T-helper 9 cell (primary cell): ENCODE measurements at places on chromosomes 16 and 17.

- no peak for DNase-seq
Measured at GRCh38 chr16:79439901-79440300, 160.6 kb downstream of the MAF start.

GRCh38 chr17:49213399-49213798 is 2.9 kb downstream of the ABI3 start:
- no peak for DNase-seq

DNA sequence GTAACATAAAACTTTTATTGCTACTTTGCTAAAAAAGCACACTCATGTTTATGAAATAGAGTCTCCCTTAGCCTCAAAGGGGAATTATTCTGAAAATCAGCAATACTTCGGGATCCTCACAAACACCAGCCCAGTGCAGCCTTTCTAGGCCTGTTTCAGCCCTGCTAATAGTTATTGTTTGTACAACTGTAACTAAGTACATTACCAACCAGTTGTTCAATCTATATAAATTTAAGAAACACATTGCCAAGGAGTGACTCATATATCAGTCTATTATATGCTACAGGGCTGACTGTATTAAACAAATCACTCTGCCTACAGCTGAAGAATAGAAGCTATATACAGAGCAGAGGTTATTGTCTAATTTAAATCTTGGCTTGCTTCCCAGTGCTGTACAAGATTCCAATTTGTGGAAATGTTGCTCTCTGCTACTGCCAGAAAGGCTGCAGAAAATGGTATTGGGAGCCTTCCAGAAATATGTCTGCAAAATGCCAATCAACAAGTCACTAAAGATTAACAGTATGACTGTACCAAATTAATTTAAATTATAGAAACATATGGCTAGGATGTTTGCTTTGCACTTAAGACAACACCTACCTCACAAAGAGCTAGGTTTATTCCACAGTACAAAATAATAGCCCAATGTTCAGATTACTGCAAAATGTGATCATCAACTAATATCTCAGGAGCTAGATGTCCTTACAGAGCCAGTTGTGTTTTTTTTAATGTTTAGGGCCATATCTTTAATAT is 49.7 kb downstream of the TOX3 start:
- DNase-seq = no peak

DNA sequence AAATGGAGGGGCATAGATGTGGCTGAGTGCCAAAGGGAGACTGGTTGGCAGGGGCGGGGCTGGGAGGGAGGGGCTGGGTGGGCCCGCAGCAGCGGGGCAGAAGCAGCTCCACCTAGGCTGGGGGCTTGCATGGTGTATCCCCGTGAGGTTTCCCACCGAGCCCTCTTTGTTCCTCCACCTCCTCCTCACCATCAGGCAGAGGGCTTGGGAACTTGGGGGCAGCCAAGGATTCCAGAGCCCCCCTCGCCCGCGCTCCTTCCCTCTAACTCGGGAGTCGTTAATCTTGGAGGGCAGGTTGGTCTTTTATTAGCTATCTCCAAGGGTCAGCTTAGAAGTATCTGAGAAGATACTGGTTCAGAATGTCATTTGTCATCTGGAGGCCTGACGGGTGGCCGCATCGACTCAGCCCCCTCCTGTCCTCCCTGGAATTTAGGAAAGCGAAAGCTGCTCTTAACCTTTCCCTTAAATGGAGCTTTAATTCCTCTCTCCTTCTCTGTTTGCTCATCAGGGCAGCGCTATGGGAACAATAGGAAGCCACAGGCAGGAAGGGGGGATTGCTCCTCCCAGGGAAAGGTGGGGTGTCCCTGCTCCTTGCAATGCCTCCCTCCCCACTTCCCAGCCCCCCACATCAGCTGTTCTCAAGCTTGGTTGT is 274.3 kb upstream of the XYLT1 start:
- DNase-seq = no peak
